Activated CD8-positive, alpha-beta memory T cell treated with anti-CD3 and anti-CD28 coated beads for 4 hours (primary cell): ENCODE measurements at places on chromosomes 3 and 15.
A peak's percentile ranks its signal among the peaks of the same experiment; 100 is the strongest.

DNA sequence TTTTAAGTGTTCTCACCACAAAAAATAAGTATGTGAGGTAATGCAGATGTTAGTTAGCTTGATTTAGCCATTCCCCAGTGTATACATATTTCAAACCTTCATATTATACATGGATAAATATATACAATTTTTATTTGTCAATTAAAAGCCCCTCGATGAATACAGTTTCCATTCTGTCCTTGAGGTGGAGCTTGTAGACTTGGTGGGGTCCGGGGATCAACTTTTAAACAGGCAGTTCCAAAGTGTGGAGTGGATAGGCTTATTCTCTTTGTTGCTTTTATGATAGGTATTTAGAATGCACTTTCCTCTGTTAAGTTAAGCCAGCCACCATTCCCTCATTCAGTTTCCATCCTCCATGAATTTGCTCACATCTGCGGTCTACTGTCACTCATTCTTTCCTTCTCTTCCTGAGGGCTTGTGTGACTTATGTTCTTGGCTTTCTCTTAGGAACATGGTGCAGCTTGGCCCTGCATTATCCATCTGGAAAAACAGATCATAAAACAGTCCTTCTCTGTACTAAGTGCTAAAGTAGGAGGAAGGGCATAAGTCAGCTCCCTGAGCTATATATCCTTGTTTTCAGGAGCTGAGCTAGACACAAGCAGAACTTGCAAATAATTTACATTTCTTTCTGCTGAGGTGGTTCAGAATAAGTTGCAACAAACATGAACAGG lies 149.1 kb downstream of the NFKBIZ start:
- DNase-seq = no peak

DNA sequence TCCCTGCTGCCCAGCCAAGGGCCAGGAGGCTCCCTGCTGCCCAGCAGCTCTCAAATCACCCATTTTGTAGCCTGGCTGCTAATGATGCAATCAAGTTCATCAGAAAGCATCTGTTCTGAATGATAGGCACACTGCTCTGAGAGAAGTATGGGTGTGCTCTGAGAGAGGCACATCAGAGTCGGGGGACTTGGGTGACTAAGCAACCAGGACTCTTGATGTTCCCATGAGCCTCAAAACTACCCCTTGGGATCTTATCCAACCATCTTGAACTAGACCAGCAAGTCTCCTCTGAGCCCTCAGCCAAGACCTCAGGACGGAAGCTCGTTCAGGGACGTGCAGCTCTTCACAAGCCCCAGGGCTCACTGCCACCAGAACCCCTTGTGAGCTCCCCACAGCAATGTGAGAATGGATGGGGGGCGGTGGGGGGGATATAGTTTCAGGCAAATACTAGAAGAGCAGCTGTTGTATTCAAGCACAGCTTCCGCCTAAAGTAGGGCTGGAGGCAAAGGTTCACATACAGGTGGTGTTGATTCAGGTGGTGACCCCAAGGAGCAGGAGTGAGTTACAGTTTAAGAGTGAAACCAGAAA lies 52.2 kb upstream of the HES1 start:
- no peak for DNase-seq

GRCh38 chr3:157280786-157281185 lies 120.8 kb upstream of the CCNL1 start:
- no peak for DNase-seq

DNA sequence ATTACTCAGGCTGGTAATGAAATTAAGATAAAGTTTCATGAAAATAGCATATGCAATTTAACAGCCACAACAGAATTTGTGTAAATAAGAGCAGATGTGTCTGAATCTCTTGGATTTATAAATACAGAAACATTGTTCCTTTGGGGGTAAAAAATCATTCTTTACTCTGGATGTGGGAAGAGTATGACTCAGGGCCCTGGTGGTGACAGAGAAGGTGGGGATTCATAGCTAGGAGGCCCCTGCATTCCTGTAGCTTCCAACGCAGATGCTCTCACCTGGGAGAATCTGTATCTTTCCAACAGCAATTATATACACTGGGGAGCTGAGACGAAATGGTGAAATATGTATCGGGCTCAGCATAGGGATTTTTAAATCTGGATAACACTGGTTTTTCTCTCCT lies 167.6 kb upstream of the CADPS start:
- DNase-seq = no peak

GRCh38 chr3:177361081-177361938 lies 164.0 kb upstream of the TBL1XR1 start:
- DNase-seq = no peak

GRCh38 chr3:103218793-103219192 lies 784.0 kb downstream of the ZPLD1 start:
- no peak for DNase-seq

DNA sequence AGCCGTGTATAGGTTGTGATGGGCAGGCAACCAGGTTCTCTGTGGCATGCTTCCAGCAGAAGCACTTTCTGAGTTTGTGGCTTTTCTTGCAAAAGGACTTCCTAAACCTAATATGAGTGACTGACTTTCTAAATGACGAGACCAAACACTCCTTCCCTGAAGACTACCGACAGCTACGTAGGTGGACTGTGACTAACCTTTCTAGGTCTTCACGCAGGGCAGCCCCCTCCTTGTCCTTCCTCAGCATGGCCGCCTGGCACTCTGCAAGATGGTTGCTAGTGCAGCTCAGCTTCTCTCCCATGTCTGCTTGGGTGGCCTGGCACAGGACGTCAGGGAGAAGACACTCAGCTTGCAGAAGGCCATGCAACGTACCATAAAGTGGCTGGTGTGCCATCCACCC lies 20.9 kb downstream of the CXCR6 start:
- DNase-seq = no peak

DNA sequence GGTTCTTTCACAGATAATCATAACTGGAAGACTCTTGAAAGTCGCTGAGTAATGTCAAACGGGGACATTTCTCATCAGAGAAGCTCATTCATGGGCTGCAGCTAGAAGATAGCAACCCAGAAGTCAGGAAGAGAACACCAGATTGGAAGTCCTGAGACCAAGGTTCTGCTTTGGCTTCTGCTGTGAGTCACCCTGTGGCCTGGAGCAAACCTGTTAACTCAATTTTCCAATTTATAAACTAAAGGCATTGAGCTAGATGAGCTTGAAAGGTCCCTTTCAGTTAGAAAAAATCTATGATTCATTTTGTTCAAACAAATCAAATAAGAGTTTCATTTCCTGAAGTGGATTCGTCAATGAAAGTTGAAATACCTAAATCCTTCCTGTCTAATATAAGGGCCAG lies 402.2 kb downstream of the EPHB1 start:
- no peak for DNase-seq

GRCh38 chr15:100897221-100898151 lies 17.9 kb downstream of the ALDH1A3 start:
- no peak for DNase-seq

DNA sequence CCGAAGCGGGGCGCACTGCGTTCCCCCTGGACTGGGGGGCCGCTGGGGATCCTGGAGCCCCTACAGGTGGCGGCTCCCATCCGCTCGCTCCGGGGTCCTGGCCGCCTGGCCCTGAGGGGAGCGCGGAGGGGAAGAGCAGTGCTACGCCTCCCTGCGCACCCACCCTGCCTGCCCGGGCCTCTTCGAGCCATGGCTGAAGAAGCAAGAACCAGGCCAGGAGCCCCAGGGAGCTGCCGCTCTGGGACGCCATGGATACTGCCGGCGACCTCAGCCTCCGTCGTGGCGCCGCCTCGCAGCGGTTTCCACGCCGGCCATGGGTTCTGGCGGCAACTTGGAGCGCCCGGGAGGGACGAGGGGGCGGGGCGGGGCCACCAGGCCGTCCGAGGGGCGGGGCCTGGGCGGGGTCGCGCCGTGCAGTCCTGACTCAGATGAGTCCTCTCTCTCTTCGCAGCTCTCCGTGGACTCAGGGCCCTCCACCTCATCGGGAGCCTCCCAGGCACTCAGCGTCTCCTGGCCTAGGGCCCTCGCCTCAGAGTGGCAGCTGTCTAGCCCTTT lies 50.9 kb downstream of the MYL3 start:
- peak; percentile 51 for DNase-seq

DNA sequence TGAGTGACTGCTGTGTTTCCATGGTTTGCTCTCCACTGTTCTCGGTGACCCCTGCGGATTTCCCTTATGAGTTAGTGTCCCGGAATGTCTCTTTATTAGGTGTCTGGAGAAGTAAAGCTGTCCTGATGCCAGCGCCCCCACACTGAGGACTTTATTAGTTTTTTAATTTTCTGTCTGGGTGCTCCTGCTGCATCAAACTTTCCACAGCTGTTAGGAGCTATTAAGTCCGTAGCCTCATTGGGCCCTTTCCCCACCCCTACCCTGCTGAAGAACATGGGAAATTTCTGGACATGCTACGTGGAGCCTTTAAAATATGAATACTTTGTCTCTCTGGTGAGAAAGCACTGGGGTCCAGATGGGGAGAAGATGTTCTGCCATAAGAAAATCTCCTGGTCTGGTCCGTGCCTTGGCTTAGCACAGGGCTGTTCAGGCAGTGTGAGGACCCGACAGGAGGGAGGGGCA lies 161.7 kb upstream of the HES1 start:
- no peak for DNase-seq

DNA sequence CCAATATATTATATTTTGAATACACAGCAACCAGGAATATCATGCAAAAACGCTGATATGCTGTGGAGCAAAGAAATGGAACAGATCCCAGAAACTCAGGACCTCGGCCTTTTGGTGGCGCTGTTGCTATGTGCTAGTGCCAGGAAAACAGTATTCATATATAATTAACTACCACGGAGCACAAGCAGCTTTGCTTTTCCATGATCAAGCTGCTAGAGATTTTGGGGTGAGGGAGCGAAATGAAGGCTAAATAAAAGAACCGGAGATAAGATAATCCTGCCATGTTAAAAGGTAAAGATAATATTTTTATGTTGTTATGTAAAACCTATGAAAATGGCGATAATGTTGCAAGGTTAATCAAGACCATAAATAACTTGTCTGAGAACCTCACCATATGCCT lies 157.7 kb upstream of the FAM3D start:
- DNase-seq = no peak

- DNase-seq = no peak
Measured at GRCh38 chr3:14811684-14812083, 7.1 kb upstream of the FGD5 start.

- no peak for DNase-seq
Measured at GRCh38 chr3:107421170-107421792, 44.0 kb downstream of the CCDC54 start.

- DNase-seq = no peak
Measured at GRCh38 chr3:182370949-182371348, 422.4 kb upstream of the ATP11B start.

- DNase-seq = no peak
Measured at GRCh38 chr3:76442374-76442915, 597.5 kb upstream of the ROBO2 start.
